Smooth muscle cell of bladder (primary cell): ENCODE measurements at places on chromosomes 6 and 20. TPM values are rescaled to one million over a fixed set of nuclear protein-coding genes. Genes with fewer than 3 reads are reported as not detected.

EPB41L1 gene
- total RNA-seq: 14.4 and 24.5 TPM in 2 replicates

LINC00237 gene
- total RNA-seq: not detected in 2 replicates

ABCF1 gene
- total RNA-seq: 33.4 and 59.5 TPM in 2 replicates

NUS1 gene
- total RNA-seq: 12.5 and 17.6 TPM in 2 replicates

NMBR gene
- total RNA-seq: 0.09 TPM in 1 of 2 replicates, not detected in the other

ZNF391 gene
- total RNA-seq: 0.85 and 0.92 TPM in 2 replicates

SLC17A2 gene
- not detected in 2 replicates for total RNA-seq

MED20 gene
- total RNA-seq: 24.1 and 26.0 TPM in 2 replicates

SRC gene
- 13.5 and 20.5 TPM in 2 replicates for total RNA-seq

SLC22A3 gene
- 0.43 and 3.0 TPM in 2 replicates for total RNA-seq

EPHA7 gene
- under 0.01 and 0.37 TPM in 2 replicates for total RNA-seq

CYP24A1 gene
- total RNA-seq: 0.28 and 0.85 TPM in 2 replicates
